ENCODE measurements at places on chromosomes 11 and 22. TPM values are rescaled to one million over a fixed set of nuclear protein-coding genes. Genes with fewer than 3 reads are reported as not detected.

NRXN2 gene
- not detected for total RNA-seq

GALR3 gene
- not detected for total RNA-seq

DNA sequence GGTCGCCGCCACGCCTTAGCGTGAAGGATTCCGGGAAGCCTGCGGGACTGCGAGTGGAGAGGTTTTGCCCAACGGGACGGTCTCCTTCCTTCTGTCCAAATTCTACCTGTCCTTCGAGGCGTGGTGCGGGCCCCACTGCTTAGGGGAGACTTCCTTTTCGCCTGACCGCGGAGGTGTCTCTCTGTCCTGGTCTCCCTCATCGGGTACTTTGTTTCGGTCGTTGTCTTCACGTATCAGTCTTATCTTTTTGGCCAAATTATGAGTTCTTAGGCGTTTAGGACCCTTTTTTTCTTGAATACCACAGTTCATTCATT is 388 bp downstream of the HINFP start:
- DNase-seq = no peak

GGA1 gene
- total RNA-seq = 65.9 TPM

GRCh38 chr11:118156531-118157185 is 4.0 kb upstream of the SCN4B start:
- DNase-seq = no peak

DNA sequence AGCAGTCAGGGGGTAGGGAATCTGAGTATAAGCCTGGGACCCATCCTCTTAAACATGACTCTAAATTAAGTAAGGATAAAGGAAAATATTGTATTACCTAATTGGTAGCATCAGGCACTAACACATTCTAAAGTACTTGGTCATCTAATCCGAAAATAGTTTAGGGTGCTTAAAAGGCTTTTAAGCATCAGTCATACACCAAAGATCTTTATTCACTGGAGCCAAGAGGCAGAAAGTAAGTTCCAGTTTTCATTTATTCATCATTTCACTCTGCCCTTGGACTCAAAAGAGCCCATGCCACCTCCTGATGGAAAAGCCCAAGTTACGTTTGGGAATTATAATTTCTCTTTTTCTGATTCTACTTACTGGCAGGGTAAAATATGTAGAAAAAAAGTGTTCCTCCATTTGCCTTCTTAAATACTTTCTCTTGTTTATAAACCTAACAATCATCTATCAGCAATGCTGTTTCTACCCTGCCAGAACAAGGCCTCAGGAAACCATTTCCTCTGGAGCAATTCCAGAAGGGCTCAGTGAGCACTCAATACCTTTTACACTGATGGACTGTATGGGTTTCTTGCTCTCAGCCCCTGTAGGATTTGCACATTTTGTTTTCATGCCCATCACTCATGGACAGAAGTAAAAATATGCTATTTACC is 120.1 kb upstream of the SLC5A12 start:
- DNase-seq = no peak

DNA sequence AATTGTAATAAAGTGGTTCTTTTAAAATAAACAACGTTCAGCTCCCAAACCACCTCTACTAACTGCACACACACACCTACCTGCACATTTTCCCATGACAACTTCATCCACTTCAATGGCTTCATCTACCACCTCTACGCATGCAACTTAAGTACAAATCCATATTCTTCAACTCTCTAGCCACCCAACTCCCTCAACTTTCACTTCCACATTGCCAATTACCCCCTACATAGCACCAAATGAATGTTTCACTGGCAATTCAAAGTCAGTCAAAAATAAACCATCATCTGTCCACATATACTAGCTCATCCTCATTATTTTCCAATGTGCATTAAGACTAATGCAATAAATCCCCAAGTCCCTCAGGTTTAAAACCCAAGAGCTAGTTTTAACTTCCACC is 50.7 kb upstream of the ARHGAP32 start:
- no peak for DNase-seq

MIAT gene
- 3.0 TPM for total RNA-seq

- no peak for DNase-seq
These were observed 50.1 kb upstream of the OLFML1 start for GRCh38 chr11:7435176-7435575.

DNA sequence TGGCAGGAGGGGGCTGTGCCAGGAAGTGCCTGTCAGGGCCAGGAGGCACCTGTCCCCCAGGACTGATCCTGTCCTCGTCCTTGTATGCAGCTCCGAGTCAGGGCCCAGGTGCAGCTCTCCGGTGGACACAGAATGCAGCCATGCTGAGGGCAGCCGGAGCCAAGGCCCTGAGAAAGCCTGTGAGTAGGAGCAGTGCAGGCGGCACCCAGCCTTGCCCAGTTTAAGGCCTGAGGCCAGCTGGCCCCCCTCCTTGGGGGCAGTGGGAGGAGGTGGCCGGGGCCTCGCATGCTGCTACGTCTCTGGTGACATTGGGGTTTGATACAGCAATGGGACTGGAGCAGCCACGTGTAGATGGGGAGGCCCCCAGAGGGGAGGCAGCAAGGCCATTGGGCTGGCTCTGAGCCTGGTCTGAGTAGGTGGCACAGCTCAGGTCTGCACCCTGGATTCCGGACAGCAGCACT is 34.9 kb downstream of the SBF1 start:
- no peak for DNase-seq

DNA sequence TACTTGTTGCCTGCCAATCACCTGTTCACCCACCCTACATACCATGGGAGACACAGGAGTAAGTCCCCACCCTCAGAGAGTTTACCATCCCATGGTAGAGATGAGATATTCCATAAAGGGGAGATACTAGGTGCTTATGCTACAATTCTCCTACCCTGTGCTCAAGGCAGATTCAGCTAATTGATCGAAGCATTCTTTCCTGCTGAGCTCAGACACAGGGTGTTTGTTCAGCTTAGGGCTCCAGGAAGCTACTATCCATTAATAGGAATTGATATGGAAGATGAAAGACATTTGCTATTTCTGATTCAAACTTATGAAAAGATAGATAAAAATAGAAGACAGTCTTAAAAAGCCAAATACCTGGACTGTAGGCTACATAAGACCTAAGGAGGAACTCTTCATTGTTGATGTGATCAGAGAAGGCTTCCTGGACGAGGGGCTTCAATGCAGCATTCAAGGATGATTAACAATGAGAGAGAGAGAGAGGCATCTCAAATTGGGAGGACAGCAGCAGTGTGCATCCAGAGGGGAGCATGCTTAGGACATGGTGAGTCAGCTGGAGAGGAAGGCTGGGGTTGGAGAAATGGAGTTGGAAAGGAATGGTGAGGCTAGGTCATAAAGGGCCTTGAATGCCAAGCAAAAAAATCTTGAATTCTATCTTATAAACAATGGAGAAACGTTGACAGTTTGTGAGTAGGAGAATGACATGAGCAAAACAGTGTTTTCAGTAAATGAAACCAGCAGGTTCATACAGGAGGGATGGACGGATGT is 15.0 kb downstream of the SYT13 start:
- DNase-seq = no peak
